ENCODE measurements at places on chromosomes 5 and 9.

DNA sequence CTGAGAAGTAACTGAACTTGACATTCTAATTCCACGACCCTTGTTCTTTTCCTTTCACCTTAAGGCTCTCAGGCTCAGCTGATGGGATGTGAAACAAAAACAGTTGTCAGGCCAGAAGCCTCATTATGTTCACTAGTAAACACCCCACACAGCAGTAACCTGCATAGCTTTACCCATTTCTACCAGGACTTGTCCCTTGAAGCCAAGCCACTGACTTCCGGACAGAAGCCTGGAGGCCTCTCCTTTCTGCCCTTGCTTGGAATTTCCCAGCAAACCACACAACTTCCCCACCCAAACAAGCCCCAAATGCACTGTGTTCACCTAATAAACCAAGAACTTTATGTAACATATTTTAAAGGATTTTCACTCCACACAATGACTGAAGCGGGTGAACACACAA, 19.6 kb downstream of the PRUNE2 start:
- no peak for DNase-seq

- DNase-seq: no peak
Measured at GRCh38 chr5:168447808-168448207, 38.5 kb upstream of the RARS1 start.

GRCh38 chr5:131463656-131464055, 171.4 kb downstream of the RAPGEF6 start:
- no peak for DNase-seq

GRCh38 chr9:99694393-99694792, 127.3 kb upstream of the NR4A3 start:
- DNase-seq: no peak

GRCh38 chr5:173920024-173920753, 32.0 kb downstream of the CPEB4 start:
- DNase-seq: no peak

DNA sequence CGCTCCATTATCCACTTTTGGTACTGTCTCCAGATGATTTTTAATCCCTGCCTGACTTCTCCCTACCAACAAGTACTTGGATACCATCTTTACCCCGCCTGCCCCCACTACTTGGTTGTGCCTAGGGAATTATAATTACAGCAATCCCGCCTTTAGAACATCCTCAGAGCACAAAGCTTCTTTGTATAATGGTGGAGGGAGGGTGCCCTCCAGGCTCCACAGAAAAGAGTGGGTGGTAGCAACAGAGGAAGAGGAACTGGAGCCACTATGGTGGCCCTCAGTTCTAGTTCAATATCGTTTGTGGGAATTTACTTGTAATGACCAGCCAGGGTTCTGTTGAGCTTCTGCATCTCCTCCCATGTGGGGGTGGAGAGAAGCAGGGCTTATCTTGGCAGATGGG, 79.0 kb upstream of the RNF38 start:
- no peak for DNase-seq

GRCh38 chr9:124776954-124777648, at the start of gene OLFML2A:
Gene OLFML2A, plus strand, starts transcription at chr9:124777133. Its CDS starts 138 bp downstream, at chr9:124777271.
- DNase-seq: no peak

- no peak for DNase-seq
Measured at GRCh38 chr5:168941901-168942300, 359.0 kb downstream of the SLIT3 start.

DNA sequence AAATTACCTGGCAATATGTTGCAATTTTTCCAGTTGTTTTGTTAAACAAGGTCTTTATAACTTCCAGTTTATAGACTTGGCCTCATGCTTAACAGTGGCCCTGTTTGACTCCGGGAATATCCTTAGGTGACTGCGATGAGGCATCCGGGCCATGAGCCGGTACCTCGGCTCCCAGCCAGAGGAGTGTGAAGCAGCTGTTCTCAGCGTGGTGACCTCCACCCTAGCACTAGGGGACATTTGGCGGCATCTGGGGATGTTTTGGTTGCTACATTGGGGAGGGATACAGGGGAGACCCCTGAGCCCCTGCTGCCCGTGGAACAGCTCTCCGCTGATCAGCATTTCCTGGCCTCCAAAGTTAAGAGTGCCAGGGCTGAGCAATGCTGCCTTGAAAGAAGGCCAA, 533.4 kb downstream of the IRX1 start:
- no peak for DNase-seq
